Stomach (tissue), 19 donors: ENCODE measurements at places on chromosomes 7 and 10. TPM values are rescaled to one million over a fixed set of nuclear protein-coding genes. Genes with fewer than 3 reads are reported as not detected.

The SPAM1 gene
- not detected for polyA plus RNA-seq

The TFPI2 gene
- 15.2 TPM for polyA plus RNA-seq

The TSPAN13 gene
- 29.4 TPM for polyA plus RNA-seq

The RPEL1 gene
- not detected for polyA plus RNA-seq

The OPN4 gene
- not detected for polyA plus RNA-seq
